Amygdala (tissue), 56 donors: ENCODE measurements at places on chromosomes 1 and 21.

- DNase-seq: no peak
These were observed 32.1 kb downstream of the UBASH3A start for GRCh38 chr21:42435833-42436232.

GRCh38 chr1:27931184-27931583 lies 3.6 kb upstream of the SMPDL3B start:
- DNase-seq: no peak

DNA sequence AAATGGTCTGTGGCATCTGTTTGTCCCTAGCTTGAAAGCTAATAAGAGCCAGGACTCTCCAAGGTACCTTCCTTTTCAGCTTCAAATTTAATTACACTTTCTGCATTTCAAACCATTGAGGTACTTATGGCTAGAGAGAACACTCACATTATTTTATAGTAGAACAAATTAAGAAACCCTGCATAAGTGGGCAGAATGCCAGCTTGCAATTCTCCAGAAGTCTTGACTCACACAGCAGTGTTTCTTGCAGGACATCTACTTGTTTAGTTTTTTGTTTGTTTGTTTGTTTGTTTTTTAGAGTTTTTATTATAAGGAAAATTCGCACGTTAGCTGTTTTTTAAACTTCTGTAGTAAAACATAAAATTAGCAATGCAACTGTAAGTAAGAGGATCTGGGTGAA lies 397.2 kb downstream of the NEGR1 start:
- no peak for DNase-seq

DNA sequence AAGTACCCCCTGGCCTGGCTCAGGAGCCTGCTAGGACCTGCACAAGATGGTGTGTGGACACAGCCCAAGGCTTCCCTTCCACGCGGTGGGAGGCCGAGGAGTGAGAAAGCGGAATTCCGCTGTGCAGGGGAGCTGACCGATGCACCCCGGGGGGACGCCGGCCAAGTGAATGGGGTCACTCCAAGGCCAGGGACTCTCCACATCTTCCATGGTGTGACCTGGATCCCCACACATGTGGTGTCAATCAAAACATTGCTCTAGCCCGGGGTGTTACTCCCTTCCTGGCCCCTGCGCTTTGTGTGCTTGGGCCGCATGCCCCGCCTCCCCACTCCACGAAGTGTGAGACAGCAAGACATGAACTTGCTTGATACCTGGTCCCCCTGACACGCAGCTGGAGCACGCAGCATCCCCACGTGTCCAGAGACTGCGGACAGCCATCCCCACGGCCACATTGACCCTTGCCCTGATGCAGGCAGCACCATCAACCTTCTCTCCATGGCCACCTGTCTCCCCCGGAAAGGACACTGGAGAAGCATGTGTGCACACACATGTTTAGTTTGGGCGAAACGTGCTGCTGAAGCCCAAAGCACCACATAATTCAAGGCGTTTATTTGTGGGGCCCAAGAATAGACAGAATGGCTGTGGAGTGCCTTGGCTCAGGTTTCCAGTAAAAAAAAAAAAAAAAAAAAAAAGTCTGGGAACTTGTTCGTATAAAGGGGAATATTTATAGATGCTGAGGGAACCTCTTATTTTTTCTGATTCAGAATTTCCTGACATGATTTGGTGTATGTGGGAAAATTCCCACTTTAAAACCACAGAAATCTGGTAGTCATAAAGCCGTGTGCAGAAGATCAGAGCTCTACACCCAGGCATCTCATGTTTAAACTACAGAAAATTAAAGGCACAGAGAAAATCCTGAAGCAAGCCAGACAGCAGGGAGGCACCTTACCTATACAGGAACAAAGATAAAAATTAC lies 171.7 kb downstream of the HUNK start:
- no peak for DNase-seq

DNA sequence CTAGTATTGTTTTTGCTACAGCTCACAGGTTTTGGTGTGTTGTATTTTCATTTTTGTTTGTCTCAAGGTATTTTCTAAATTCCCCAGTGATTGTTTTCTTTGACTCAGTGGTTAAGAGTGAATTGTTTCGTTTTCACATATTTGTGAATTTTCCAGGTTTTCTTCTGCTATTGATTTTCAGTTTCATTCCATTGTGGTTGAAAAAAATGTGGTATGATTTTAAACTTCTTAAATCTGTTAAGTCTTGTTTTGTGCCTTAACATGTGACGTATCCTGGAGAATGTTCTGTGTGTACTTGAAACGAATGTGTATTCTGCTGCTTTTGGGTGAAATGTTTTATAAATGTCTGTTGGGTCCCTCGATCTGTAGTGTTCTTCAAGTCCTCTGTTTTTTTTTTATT lies 117.9 kb downstream of the KIF26B start:
- no peak for DNase-seq

DNA sequence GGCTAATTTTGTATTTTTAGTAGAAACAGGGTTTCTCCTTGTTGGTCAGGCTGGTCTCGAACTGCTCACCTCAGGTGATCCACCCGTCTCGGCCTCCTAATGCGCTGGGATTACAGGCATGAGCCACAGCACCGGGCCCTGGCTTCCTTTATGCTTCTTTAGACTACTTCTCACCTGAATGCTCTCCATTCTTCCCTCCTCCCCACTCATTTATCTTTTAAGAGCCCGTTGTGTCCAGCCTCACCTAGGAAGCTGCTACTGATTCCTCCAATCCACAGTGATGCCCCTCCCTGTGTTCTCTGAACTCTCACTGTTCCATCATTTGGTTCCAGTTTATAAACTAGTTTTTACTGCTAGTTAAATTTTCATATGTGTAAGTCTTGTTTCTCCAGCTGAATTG lies 44.9 kb upstream of the NR5A2 start:
- no peak for DNase-seq

DNA sequence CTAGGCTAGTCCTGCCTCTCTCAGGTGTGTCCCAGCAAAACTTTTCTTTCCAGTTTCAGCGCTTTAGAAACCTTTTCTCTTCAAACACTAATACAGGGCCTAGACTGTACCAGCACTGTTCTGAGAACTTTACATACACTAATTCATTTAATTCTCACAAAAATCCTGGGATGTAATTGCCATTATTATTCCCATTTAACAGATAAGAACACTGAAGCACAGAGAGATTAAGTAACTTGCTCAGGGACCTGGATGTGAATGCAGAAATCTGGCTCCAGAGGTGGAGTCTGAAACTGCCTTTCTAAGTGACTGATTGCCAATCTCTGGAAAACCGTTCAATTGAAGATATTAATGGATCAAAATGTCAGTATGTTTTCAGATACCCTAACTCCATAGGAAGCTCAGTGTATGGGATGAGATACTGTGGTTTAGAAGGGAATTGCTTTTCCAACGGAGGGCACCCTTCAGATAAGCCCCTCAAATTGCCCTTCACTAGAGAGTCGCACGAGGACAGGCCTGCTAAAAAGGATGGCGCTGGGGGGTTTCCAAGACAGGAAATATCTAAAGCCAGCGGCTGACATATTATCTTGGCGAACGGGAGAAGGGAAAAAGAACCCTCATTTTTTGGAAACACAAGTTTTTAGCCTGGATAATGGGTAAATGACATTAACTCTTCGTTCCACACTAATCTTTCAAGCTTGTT lies 698 bp upstream of the UCK2 start:
- DNase-seq: no peak

DNA sequence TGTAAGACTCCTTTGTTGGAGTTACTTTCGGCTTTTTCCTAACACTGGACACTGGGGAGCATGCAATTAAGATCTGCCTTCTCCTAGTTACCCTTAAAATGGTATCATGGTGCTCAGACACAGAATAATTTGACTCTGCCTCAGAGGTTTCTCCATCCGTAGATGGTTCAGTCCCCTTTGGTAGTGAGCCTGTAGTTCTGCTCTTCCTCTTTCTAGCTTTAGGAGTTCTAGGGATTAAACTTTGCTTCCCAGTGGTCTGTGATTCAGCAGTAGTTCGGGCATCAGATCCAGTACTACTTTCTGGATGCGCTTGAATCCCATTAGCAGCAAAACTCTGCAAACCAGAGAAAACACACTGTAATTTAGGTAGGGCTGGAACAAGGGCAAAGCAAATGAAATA lies 1.5 kb downstream of the DNTTIP2 start:
- DNase-seq: no peak

DNA sequence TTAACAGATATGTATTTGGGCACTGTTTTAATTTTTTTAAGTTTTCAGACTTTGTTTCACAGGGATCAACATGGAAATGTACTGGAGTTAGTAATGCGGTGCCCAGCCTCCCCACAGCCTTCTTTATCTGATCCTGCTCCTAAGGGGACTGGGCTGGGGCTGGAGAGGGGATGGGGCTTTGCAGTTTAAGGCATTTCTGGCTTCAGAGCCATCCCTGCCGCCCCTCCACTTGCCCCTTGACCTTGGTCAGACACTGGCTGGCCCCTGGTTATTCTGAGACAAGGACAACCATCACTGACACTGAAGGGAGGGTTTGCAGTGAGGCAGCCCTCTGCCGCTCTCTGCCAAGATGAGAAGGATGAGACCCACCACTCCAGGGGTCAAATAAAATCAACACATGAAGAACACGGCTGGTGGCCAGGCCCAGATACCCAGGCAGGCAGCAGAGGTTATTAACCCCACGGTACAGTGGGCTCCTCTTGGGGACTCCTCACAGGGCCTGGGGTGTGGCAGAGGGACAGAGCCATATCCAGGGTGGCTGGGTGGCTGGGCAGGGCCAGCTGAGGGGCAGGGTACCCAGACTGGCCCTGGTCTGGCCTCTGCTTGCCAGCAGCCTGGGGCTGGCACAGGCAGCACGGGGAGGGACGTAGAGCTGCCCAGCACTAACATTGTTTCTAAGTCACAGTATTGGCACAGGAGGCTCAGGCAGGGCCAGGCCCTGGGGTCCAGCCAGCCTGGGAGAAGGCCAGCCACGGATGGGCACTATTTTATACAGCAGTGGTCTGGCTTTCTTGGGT lies 7.2 kb upstream of the UBE2U start:
- no peak for DNase-seq

DNA sequence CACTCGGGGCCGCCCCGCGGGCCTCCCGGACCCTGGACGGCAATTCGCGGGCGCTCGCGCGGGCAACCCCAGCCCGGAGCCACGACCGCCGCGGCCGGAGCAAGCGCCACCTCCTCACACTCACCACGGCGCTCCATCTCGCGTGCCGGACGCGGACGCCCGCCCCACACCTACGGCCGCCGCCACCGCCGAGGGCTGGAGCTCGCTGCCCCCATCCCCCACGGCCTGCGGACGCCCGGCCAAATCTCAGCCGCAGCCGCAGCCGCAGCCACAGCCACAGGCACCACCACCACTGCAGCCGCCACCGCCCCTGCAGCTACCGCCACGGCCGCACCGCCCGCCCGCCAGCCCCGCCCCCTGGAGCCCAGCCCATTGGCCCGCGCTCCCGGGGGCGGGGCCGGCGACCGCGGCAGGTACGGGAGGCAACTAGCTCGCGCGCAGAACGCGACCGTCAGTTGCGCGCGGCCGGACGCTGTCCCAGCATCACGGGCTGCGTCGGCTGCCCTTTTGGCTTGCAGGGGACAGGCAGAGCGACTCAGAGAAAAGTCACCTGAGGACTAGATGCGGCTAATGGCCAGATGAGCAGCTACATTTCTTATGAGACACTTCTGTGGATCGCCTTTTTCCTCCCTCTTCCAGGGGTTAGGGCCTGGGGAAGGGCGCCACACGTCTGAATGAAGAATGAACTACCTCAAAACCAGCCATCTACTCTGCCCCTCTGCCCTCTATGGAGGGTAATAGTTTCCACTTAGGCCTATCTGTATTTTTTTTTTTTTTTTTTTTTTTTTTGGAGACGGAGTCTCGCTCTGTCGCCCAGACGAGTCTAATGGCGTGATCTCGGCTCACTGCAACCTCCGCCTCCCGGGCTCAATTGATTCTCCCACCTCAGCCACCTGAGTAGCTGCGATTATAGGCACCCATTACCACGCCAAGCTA lies at the start of gene ARHGAP29:
Gene ARHGAP29, minus strand, starts transcription at position 294 of the 936 bp plus-strand sequence. CDS start 5,973 bp downstream, outside the sequence.
- no peak for DNase-seq

DNA sequence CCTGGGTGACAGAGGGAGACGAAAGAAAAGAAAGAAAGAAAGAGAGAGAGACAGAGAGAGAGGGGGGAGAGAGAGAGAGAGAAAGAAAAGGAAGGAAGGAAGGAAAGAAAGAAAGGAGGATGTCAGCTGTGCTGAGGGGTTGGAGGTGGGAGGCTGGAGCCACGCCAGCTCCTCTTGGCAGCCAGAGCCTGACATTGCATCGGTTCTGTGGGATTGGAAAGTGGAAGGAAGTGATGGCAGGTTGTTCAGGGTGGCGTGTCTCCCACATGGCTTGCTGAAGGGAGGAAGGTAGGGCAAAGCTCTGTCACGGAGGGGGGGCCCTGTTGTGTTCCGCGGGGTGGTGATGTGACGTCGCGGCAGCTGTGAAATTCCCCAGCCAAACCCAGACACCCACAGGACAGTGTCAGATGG lies 30.7 kb downstream of the EIF2D start:
- peak; percentile 21 for DNase-seq

DNA sequence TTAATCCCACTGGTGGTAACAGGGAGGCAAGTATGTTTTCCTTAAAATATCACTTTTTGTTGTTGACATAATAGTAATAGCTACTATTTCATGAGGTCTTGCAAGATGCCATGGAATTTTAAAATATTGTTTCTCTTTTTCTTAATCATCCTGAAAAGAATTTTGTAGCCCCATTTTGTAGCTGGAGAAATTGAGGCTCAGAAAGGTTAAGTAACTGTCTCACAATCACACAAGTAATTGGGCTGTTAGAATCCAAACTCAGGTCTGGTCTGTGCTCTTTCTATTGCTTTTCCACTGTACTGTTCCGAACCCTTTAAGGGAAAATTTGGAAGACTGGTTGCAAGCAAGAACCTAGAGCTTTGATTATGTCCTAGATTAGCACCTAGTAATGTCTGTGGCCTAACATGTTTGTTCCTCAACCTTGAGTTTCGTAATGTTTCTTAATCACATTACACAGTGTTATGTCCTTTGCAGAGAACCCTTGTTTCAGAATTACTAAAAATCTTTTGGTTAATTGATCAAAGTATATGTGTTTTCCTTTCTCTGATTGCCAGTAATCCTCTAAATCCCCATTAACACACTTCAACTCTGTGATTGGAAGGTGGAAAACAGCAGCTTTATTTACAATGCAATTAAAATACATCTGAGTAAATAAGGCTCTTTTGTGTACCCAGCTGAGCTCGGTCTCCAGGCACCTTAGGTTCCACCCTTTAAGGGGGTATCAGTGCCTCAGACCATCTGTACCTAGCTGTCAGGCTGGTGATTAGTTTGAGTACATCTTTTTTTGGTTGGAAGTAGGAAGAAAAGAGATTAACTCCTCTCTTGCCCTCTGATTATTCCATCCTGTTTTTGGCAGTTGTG lies 10.4 kb downstream of the LRRC42 start:
- DNase-seq: no peak
